ENCODE measurements at places on chromosomes 2 and 18.

GRCh38 chr2:242075696-242076095 is 206.2 kb downstream of the RTP5 start:
- no peak for DNase-seq

DNA sequence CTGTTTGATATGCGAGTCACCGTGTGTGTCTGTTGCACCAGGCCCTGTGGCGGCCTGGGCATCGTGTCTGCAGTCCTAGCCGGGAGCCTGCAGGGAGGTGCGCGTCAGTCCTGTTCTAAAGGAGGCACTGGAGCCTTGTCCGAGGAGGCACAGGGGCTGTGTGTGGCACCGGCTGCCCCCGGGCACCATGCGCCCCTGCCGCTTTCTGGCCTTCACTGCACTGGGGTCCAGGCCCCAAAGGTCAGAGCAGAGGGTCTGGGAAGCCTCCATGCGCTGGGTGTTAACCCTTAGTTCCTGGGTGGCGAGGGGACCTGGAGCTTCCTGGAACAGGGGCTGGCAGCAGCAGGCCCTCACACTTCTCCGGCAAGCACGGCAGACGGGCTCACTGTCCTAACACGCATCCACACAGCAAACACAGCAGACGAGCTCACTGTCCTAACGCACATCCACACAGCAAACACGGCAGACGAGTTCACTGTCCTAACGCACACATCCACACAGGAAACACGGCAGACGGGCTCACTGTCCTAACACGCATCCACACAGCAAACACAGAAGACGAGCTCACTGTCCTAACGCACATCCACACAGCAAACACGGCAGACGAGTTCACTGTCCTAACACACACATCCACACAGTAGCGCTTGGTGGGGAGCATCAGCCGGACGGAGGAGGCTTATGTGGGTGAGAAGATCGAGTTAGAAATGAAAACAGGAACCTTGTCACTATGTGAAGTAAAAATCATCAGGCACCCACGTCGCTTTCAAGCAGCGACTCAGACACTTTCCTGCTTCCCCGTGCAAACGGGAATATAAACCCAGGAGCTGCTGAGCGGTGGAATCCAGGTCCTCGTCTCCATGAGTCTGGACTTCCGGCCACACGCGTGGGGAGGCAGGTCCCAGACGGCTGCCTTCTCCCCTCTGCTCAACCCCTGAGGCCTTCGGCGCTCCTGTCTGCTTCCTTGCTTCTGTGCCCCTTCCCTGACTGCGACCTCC is 65.3 kb downstream of the TPO start:
- no peak for DNase-seq

DNA sequence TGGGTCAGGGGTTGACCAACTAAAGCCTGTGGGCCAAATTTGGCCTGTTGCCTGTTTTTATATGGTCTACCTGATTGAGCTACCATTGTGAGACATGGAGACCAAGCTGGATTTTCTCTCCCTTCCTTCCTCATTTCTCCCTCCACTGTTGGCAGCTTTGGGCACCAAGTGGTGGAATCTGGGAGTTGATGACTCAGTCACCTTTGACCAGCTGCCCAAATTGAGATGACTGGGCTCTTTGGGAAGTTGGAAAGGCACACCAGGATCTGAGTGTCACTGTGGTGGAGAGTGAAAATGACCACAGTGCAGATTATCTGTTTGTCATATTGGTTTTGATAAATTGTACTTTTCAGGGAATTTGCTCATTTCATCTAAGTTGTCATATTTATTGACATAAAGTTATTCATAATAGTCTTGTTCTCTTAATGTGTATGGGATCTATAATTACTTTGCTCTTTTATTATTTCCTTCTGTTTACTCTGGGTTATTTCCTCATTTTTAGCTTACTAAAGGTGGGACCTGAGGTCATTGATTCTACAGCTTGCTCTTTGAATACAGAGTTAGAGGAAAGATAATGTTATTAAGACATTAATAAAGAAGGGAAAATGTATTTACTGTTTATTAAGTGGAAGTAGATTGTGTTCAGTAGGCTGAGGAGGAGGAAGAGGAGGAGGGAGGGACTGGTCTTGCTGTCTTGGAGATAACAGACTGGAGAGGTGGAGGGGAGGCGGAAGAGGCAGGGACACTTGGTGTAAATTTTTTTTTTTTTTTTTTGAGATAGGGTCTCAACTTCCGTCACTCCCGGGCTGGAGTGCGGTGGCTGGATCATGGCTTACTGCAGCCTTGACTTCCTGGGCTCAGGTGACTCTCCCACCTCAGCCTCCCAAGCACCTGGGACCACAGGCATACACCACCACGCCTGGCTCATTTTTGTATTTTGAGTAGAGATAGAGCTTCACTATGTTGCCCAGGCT is 31.8 kb downstream of the AGFG1 start:
- DNase-seq, result no peak

DNA sequence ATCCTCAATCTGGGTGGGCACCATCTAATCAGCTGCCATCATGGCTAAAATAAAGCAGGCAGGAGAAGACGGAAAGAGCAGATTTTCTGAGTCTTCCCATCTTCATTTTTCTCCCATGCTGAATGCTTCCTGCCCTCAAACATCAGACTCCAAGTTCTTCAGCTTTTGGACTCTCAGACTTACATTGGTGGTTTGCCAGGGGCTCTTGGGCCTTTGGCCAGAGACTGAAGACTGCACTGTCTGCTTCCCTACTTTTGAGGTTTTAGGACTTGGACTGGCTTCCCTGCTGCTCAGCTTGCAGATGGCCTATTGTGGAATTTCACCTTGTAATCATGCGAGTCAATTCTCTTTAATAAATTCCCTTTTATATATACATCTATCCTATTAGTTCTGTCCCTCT is 36.6 kb downstream of the DIPK1C start:
- no peak for DNase-seq

GRCh38 chr2:235352541-235352940 is 141.3 kb upstream of the AGAP1 start:
- no peak for DNase-seq

DNA sequence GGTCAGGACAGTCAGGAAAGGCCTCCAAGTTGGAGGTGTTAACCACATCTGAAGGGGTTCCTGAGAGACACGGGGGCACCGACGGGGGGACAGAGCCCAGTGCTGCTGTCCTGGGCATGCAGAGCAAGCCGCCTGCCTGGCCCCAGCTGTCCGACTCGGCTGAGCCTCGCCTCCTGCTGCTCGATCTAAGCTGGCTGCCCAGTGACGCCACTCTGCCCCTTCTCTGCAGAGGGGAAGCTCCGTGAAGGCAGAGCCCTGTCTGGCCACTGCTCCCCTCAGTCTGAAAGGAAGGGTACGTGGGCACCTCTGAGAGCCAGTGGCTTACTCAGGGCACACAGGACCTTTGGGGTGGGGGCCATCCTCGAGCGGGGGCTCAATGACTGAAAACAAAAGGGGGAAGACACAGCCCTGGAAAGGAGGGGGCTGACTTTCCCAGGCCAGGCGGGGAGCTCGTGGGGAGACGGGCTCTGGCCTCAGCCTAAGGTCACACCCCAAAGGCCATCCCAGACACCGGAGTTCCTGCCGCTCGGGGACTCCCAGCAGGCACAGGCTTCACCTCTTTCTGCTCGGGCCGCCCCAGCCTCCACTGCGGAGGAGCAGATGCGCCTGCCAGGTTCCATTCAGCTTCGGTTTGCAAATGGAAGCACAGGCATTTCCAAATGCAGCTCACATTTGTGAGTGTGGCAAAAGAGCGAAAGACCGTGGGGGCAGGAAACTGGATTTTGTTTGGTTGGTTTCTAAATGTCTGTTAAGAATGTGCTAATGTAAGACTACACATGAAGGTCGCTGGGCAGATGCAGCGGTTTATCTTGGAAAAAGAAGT is 136.9 kb downstream of the HDAC4 start:
- DNase-seq, result no peak

DNA sequence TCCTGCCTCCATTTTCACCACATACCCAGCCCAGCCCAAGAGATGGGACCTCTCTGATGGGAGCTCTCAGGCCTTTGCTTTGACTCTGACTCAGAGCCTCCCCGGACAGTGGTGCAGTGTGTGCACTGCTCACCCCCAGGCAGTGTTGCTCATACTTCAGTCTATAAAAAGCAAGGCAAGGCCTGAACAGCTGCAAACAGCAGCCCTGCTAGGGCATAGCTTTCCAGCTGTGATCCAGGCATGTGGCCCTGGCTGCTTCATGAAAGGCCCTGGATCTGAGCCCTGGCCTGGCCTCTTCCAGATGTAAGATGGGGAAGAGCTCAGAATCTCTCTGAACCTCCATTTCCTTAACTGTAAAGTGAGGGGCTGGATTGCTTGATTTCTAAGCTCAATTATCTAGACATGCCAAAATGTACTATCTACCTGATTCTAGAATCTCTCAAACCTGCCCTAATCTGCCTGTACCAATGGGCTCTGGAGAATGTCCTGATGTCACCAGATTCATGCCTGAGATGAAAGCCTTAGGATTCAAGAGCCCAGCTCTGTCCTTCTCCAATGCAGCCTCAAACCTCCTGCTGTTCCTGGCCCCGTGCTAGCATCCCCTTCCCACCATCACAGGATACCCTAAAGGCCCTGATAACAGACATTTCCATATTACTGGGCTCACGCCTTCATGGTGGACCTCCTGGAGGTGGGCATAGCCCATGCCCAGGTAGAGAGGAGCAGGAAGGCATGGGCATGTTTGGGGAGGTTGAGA is 206.9 kb downstream of the ARL4C start:
- peak; percentile 42 for DNase-seq

DNA sequence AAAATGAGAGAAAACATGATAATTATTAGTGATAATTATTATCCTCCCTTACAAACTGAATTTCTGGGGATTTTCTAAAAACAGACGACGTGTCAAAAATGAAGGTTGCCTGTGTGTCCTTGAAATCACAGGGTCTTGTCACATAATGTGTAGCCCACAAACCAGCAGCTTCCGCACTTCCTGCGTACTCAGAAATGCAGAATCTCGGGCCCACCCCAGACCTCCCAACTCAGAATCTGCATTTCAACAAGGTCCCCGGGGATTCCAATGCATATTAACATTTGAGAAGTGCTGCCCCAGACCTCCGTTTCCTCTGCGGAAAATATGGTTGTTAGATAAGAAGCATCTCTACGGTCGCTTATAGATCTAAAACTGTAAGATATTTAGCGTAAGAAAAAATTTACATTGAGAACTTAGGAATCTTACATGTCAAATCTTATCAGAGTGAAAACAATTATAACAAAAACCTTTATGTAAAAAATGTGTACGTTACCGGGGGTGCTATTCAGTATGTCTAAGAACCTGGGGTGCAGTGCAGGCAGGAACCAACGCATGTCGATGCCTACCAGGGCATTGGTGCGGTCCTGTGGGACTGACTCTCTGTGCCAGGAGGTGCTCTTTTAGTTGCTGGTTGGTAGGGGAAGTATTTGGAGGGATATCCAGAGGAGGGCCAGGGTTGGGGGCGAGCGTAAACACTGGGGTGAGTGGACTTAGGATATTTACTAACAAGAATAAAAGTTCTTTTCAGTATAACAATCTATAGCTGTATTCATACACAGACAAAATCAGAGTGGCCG is 15.2 kb downstream of the CDKL4 start:
- DNase-seq, result no peak

DNA sequence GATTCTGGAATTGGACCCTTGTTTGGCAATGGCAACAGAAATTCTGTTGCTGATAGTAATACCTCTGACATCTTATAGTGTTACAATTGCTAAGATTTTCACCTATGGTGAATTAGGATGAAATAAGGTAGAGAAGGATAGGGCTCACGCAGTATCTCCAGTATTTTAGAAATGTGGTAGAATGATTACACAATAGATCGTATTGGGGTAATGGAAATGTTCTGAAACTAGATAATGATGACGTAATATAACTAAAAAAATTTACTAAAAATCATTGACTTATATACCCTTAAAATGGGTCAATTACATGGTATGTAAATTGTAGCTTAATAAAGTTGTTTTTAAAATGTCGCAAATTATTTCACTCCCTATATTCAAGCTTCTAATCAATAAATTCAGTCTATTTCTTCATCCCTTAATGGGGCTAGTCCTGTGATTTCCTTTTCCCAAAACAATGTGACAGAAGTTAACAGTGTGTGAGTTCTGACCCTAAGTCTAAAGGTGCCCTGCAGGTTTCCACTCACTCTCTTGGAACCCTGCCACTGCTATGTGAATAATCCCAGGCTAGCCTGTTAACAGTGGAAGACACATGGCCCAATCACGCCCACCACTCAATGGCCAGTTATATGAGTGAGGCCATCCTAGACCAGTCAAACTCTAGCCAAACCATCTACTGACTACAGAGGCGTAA is 31.2 kb downstream of the USP37 start:
- no peak for DNase-seq

DNA sequence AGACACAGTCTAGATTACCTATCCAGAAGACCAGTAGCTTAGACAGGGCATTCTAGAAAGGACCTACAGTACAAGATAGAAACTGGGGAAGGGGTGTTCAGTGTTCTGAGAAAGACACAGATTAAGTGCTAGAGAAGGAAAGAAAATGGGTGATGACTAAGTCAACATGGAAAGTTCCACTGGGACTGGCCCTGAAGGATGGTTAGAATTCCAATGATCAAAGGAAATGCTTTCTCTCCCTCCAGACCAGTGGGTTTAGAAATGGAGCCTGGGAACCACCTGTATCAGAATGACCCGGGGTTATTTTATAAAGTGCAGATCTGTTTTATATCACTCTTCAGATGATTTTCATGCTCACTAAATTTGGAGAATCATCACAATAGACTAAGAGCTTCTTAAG is 5.8 kb upstream of the COLEC12 start:
- no peak for DNase-seq
